ENCODE measurements at places on chromosomes 5 and 9.
A peak's percentile ranks its signal among the peaks of the same experiment; 100 is the strongest.

GRCh38 chr5:90909101-90909503 lies 350.5 kb downstream of the ADGRV1 start:
- DNase-seq = no peak

GRCh38 chr5:73783828-73784227 lies 157.8 kb downstream of the ARHGEF28 start:
- no peak for DNase-seq

DNA sequence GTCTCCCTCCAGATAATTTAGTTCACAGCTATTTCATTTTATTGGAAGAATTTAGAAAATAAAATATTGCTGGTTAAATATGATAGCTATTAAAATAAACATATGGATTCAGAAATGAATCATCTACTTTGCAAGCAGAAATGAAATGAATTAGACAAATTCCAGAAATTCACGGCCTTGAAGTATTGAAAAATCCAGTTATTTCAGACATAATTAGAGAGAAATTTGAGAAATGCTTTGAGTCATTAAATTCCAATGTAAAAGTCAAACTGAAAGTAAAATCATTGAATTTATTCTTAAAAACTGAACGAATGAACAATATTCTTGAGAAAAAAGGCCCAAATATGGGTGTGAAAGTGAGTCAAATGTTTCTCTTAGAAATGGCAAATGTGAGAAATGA lies 632.6 kb upstream of the EDIL3 start:
- no peak for DNase-seq

DNA sequence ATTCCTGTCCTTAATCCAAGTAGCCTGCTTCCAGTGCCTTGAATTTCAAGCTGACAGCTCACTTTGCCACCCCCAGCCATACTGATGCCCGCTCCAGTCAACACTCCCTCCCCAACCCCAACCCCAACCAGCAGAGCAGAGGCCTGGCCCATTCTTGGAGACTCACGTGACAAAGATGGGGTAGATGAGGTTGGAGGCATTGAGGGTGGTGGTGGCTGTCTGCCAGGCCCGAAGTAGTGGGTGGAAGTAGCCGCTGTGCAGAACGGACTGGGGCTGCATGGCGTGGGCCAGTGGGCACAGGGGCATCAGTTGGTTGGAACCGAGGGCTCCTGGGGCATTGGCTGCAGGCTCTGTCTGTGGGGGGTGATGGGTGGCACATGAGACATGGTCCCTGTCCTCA lies 7.8 kb downstream of the ALAD start:
- DNase-seq = peak; percentile 51

GRCh38 chr5:179345433-179346321 lies at the start of gene ADAMTS2:
Gene ADAMTS2 (minus strand): TSS chr5:179345461. CDS start chr5:179345328, 133 bp downstream.
- peak; percentile 84 for DNase-seq

GRCh38 chr5:144315994-144316634 lies 145.4 kb downstream of the KCTD16 start:
- DNase-seq = no peak

- no peak for DNase-seq
Measured at GRCh38 chr5:32004404-32004803, 169.7 kb downstream of the GOLPH3 start.

DNA sequence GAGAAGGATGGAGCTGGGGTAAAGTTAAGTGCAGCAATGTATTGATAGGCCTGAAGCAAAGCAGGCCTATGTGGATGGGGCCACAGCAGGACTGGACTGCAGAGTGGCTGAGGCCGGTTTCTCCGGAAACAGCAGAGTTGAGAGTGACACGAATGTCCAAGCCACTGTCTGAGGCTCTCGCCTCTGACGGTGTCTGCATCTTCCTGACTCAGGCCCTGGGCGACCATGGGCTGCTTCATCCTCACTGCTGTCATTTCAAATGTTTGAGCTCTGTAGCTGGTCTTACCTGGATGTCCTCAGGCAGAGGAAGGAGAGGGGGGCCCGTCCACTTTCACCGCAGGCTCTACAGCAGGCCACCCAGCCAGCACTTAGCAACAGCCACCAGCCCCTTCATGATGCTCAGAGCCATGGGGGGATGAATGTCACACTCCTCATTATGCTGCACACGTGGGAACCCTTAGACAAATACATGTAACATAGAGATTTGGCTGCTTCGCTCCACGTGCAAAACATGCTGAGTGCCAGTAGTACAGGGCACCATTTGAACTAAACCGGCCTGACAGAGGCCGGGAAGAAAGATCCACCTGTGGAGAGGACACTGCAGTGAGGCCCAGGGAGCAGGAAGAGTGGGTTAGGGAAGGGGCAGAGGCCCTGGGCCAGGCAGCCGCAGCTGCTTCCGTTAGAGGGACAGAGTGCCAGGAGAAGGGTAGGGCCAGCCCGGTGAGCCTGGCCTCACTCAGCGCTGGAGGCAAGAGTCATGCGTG lies 31.7 kb upstream of the NXNL2 start:
- DNase-seq = peak; percentile 31

DNA sequence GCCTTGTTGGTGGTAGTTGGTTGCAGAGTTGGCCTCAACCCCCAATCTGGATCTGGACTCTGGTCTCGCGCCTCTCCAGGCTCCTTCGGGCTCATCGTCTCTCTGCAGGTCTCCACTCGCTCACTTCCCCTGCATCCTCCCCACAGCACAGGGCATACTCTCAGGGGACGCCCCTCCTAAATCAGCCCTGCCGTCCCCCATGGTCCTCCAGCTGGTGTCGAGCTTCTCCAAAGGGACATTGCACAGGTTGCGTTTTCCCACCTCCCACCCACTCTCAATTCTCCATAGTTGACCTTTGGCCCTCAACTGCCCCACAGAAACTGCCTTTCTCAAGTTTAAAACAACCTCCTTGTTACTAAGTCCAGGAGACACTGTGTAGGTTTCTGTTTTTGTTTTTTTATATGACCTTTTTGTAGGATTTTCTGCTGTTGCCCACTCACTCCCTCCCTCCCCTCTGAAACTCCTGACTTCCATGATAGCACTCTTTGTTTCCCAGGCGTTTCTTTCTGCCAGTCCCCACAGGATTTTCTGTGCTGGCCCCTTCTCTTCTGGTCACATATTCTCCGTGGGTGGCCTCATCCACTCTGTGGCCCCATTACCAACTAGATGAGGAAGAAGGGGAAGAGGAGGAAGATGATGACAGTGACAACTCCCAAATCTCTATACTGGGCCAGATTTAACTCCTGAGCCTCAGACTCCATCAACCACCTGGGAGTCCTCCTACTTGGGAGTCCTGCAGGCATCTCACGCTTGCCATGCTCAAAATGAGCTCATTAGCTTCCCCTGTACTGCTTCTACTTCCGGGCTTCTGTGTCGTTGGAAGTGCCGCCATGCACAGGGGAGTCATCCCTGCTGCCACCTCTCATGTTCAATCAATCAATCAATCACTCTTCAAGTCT lies 50.3 kb downstream of the ALG2 start:
- no peak for DNase-seq

DNA sequence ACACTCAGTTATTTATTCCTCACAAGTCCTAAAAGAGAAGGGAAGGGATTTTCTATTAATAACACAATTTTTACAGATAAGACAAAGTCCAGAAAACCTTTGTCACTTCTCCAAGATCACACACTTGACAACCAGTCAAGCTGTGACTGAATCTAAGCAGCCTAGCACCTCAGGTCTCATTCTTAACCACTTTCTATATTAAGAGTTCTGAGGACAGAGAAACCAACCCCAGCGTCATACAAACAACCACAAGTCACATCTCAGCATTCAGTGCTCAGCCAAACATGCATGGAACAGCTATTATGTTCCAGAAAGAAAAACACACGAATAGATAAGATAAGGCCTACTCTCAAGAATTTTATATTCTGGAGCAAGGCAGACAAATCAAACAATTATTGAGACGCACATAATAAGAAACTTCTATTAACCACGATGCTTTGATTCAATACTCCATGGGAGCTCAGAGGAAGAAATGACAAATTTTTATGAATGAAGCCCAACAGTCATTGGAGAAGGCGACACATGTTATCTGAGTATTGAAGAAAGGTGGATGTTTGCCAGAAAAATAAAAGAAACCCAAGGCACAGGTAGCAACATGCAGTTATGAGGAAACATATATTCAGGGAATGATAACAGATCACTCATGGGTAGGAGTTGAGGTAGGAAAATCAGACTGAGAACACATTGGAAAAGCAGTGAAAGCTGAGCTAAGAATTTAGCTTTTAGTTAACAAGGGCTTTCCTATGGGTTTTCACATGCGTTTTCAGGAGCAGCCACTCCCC lies 113.1 kb downstream of the HTR4 start:
- DNase-seq = no peak

DNA sequence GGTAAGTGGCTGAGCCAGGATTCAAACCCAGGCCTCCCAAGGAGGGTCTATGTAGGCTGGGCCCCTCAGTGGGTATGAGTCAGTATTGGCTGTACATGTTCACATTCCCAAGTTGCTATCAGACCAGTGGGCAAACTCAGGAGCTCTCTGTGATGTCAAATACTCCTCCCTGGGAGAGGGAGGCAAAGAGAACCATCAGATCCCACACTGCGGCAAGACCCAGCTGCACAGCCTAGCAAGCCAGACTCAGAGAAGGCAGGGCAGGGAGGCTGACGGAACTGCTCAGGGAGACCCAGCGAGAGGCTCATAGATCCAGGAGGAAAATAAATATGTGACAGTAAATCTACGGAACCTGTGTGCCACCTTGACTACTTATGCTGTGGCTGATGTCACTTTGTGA lies 42.6 kb upstream of the SAP30L start:
- DNase-seq = no peak

DNA sequence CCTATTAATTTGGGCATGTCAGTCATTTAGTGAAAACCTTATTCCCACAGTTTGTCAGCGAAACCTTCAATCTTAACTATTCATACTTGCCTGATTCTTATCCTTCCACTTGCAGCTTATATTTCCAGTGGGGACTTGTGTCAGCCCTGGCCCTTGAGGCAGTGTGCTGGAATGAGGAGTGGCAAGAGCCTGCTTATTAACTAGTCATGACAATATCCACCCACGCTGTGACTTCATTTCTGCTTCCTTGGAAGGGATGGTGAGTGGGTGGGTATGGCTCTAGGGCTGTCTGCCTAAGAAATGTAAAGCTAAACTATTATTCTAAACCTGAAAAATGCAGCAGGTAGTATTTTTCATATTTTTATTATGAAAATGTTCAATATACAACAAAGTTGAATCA lies 34.0 kb upstream of the LURAP1L start:
- DNase-seq = no peak

DNA sequence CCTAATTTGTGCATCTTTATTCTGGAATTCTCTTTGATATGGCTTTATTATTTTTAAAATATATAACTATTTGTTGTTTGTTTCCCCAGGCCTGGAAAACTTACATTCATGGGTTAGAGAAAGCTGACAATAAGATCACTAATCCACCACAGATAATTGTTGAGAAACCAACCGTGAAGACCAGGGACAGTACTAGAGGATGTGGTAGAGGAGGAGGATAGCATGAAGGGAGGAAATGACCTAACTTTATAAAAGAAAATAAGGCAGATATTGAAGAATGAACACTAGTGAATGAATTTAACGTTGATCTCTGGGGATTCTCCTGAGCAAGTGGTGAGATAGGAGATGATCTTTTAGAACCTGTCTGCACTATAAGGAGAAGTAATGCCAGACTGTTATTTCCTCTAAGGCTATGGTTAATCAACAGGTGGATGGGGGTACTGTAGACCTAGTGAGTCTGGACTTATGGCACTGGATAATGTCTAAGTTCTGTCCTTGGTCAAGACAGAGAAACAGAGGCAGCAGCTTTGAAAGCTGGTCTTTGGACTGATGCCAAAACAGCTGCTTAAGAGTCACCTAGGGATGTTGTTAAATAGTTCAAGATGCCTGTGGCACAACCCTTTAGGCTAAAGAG lies 52.4 kb downstream of the NREP start:
- no peak for DNase-seq

- DNase-seq = no peak
Measured at GRCh38 chr5:11153670-11154382, 392.8 kb upstream of the DAP start.

GRCh38 chr5:177064500-177065277 lies 22.0 kb upstream of the FGFR4 start:
- no peak for DNase-seq

GRCh38 chr5:151772846-151773561 lies 1.2 kb downstream of the G3BP1 start:
- peak; percentile 57 for DNase-seq
